Endothelial cell (in vitro differentiated cells): ENCODE measurements at places on chromosomes 3 and 15. TPM values are rescaled to one million over a fixed set of nuclear protein-coding genes. Genes with fewer than 3 reads are reported as not detected.
A peak's percentile ranks its signal among the peaks of the same experiment; 100 is the strongest.

Gene GOLGA6L4
- 8.3 TPM for total RNA-seq

Gene PLA2G4D
- not detected for total RNA-seq

- no peaks in the 10 kb centered on the region for H3K4me1 ChIP-seq
- DNase-seq, result no peak
- H3K27me3 ChIP-seq, result no peaks in the 10 kb centered on the region
- H3K36me3 ChIP-seq, result no peaks in the 10 kb centered on the region
- no peak overlapping the region for H3K27ac ChIP-seq
- no peak overlapping the region for H3K4me3 ChIP-seq
Observed at GRCh38 chr3:109982201-109982600, 644.9 kb upstream of the DPPA4 start.

DNA sequence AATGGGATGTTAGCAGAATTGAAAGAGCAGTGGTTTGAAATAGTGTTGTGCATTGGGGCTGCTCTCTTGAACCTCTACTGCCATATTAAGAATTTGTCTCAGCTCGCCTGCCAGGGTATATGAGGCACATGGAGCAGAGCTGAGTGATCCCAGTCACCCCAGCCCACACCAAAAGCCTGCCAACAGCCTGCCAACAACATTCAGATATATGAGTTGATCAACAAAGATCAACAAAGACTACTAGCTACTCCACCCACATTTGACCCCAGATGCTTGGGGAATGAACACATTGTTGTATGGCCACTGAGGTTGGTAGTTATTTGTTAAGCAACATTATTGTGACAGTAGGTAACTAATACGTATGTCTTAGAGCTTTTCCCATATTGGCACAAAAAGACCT is 570.9 kb upstream of the IL12A start:
- peaks cover 3% of the 10 kb centered on the region for H3K4me1 ChIP-seq
- no peaks in the 10 kb centered on the region for H3K27me3 ChIP-seq
- DNase-seq, result no peak
- no peak overlapping the region for H3K4me3 ChIP-seq
- no peak overlapping the region for H3K27ac ChIP-seq

- no peaks in the 10 kb centered on the region for H3K36me3 ChIP-seq
- H3K27me3 ChIP-seq, result peaks cover 2% of the 10 kb centered on the region
- no peak for DNase-seq
- H3K4me1 ChIP-seq, result no peaks in the 10 kb centered on the region
- no peak overlapping the region for H3K27ac ChIP-seq
Observed at GRCh38 chr15:61137105-61137792, 91.9 kb downstream of the RORA start.

GRCh38 chr3:11480663-11481298 is 162.9 kb downstream of the VGLL4 start:
- no peak for DNase-seq
- peaks cover 3% of the 10 kb centered on the region for H3K36me3 ChIP-seq
- no peaks in the 10 kb centered on the region for H3K27me3 ChIP-seq
- no peak overlapping the region for H3K4me3 ChIP-seq
- H3K27ac ChIP-seq, result no peak overlapping the region

GRCh38 chr3:129747992-129748391 is 141.5 kb upstream of the PLXND1 start:
- H3K36me3 ChIP-seq, result peaks cover 5% of the 10 kb centered on the region
- H3K4me3 ChIP-seq, result no peak overlapping the region
- H3K4me1 ChIP-seq, result peaks cover 6% of the 10 kb centered on the region
- no peak for DNase-seq

DNA sequence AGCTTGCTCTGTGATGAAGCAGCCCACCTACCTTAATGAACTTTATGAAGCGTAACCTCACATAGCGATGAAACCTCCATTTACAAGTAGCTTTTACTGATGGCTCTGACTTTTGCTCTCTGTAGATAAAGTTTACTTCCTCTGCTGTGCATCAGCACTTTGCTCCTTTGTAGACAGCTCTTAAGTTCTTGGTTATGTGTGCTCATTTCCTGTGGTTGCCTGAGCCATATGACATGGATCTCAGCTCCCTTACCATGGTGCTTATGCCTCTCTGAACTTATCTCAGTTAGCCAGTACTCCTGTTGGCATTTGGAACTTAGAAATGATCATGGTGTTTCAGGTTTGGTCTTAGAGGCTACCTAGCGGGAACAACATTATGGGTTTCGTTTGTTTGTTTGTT is 7.8 kb downstream of the MFSD1 start:
- no peaks in the 10 kb centered on the region for H3K27me3 ChIP-seq
- no peak overlapping the region for H3K4me3 ChIP-seq
- no peak for DNase-seq
- H3K4me1 ChIP-seq, result no peaks in the 10 kb centered on the region
- no peak overlapping the region for H3K27ac ChIP-seq

- peaks cover 10% of the 10 kb centered on the region for H3K27me3 ChIP-seq
- no peaks in the 10 kb centered on the region for H3K36me3 ChIP-seq
- H3K27ac ChIP-seq, result no peak overlapping the region
- DNase-seq, result no peak
- H3K4me1 ChIP-seq, result peaks cover 9% of the 10 kb centered on the region
- no peak overlapping the region for H3K4me3 ChIP-seq
Observed at GRCh38 chr15:80246425-80246894, 5.6 kb downstream of the CTXND1 start.

- H3K27ac ChIP-seq, result no peak overlapping the region
- DNase-seq, result peak; percentile 78
- H3K36me3 ChIP-seq, result no peaks in the 10 kb centered on the region
- no peaks in the 10 kb centered on the region for H3K27me3 ChIP-seq
Observed at GRCh38 chr3:192444096-192444790, 283.1 kb downstream of the FGF12 start.

DNA sequence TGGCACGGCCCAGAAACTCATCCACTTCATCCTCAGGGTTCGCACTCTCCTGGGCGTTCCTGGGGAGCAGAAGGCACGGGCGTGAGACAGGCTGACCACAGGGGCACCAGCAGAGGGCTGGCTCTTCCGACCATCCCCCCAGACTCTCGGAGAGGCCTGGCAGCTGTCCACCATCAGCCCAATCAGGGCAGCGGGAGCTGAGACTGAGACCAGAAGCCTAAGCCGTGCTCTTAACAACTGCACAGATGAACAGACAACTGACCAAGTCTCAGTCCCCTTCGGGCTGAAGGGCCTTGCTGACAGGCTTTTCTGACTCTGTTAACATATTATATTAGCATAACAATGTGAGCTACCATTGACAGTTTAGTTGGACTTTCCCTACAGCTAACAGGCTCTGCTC is 118.0 kb downstream of the SEC22A start:
- H3K4me3 ChIP-seq, result no peak overlapping the region
- no peaks in the 10 kb centered on the region for H3K36me3 ChIP-seq
- DNase-seq, result no peak
- peaks cover 14% of the 10 kb centered on the region for H3K4me1 ChIP-seq

- H3K36me3 ChIP-seq, result no peaks in the 10 kb centered on the region
- H3K4me3 ChIP-seq, result no peak overlapping the region
- H3K27ac ChIP-seq, result no peak overlapping the region
- peaks cover 23% of the 10 kb centered on the region for H3K27me3 ChIP-seq
Observed at GRCh38 chr15:101501703-101502373, 12.3 kb upstream of the PCSK6 start.

- no peak for DNase-seq
- peaks cover 3% of the 10 kb centered on the region for H3K36me3 ChIP-seq
- H3K4me3 ChIP-seq, result peak overlapping the region; percentile 93
- peaks cover 8% of the 10 kb centered on the region for H3K4me1 ChIP-seq
- peak overlapping the region; percentile 88 for H3K27ac ChIP-seq
Observed at GRCh38 chr15:78148392-78149067, 632 bp upstream of the IDH3A start.
